ENCODE measurements at places on chromosomes 4 and X.

DNA sequence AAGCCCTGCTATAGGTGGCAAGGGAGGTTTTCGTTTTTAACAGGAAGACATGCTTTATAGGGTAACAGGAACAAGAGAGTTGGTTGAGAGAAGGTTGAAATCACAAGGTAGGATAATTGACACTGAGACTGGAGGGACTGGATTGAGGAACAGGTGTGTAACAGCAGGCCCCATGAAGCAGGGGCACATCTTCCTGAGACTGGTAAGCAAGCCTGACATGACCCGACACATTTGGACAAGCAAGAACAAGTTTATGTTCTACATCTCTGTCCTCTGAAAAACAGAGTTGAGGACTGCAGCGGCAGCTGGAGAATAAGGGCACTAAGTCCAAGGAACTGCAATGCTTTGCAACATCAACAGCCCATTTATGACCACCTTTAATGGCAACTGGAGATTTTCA is 5.2 kb downstream of the RPS4X start:
- no peak for DNase-seq

DNA sequence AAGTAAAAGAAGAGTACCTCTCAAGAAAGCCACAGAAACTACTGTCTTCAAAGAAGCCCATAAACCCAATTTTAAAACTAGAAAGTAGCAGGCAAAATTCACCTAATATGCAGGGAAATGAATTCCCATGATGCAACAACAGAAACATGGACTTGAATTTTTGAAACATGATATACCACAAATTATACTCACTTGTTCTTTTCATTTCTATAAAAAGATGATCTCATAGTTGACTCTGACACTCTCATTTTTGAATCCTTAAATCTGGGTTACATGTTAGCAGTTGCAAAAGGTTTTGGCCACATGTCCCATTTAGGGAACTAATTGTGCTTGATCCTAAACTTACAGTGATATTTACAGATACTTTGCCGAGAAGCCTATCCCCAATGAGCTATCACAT is 1130.8 kb downstream of the FAT4 start:
- no peak for DNase-seq

DNA sequence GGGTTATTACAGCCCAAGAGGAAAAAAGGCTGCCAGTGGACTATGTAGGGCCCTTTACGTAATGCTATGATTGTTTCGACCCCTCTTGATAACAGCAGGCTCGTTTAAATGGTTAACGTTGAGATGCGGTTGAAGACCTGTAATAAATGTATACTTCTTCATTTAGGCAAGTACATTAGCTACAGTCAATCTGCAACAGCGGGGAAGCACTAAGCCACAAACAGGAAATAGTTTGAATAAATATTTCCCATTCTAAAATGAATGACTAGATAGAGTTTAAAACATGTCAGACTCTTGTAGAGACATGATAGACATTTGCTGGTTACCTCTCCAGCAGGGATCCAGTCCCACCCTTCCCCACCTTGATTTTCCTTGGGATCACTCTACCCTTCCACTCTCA is 38.1 kb upstream of the STIM2 start:
- DNase-seq, result no peak

DNA sequence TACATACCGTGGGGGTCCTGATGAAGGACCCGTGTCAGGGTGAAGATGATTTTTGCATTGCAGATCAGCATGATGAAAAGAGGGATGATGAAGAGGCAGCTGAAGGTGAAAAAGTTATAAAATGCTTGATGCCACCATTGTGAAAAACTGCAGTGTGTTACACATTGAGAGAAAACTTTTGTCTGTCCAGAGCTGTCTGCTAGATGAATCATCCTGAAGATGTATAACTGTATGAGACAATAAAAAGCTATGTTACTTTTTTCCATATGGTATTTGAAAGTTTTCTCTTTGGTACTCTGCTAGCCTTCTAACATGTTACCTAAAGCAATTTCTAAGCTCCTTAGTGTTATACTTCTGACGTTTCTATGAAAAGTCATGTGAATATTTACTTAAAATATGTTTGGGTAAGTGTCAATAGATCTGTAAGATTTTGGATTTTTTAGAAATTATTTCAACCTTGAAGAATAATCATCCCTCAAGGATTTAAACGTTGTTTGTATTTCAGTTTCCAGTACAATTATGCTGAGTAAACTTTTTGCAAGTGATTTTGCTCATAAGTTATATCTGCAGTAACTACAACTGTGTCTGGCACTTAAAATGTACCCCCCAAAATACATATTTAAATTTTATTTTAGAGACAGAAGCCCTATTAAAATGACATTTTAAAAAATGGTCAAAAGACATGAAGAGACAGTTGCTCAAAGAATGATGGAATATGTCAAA is 9.5 kb downstream of the GNRHR start:
- no peak for DNase-seq

DNA sequence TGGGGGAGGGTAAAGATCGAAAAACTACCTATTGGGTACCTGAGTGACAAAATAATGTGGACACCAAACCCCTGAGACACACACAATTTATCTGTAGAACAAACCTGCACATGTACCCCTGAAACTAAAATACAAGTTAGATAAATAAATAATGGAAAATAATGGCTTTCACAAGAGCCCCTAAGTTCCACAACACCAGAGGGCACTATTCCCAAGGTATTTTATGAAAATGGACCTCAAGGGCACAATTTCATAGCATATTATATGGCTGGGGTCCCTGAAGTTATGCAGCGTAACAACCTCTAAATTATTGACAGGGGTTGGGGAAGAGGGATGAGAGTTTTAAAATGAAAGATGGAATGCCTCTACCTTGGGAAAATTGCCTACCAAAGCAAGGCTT is 81.3 kb upstream of the TMEM33 start:
- DNase-seq, result no peak

- DNase-seq, result no peak
Observed at GRCh38 chr4:139333046-139333445, 30.8 kb upstream of the NDUFC1 start.

GRCh38 chrX:3461397-3462165 is 115.1 kb upstream of the MXRA5 start:
- DNase-seq, result no peak

DNA sequence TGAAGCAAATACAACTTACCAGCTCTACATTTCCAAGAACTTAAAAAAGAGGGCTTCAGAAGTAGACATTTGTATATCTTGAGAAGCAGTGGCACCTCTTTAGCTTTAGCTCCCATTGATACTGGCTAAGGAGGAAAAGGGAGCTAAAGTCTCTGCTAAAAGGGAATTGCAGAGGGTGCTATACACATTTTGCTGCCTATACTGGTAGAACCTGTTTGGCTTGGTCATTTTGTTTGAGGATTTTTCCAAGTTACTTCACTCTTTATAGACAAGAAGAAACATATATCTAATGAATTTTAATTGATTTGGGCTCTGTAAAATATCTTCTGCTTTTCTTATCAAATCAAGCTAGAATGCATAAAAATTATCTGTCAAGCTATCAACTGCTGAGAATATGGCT is 11.8 kb downstream of the PAPSS1 start:
- no peak for DNase-seq

GRCh38 chr4:164926301-164926700 is 49.3 kb downstream of the APELA start:
- no peak for DNase-seq

DNA sequence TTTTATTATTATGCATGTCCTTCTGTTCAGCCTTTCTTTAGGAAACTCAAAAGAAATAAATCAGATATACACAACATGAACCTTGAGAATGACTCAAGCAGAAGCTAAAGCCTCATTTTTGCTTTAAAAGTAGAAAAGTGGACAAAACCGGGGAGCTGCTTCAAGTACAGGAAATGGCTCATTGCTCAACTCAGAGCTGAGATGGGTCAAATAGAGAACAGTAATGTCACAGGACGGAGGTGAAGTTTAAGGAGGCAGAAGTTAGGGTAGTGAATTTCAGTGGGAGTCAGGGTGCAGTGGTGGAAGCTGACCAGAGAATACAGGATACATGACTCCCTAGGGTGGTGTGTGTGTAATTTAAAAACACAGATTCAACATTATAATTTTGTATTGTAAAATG is 22.2 kb downstream of the PHKA2 start:
- no peak for DNase-seq

- no peak for DNase-seq
Observed at GRCh38 chr4:112312610-112313239, 15.6 kb downstream of the ALPK1 start.

GRCh38 chr4:40550948-40551462 is 78.7 kb downstream of the RBM47 start:
- DNase-seq, result no peak

DNA sequence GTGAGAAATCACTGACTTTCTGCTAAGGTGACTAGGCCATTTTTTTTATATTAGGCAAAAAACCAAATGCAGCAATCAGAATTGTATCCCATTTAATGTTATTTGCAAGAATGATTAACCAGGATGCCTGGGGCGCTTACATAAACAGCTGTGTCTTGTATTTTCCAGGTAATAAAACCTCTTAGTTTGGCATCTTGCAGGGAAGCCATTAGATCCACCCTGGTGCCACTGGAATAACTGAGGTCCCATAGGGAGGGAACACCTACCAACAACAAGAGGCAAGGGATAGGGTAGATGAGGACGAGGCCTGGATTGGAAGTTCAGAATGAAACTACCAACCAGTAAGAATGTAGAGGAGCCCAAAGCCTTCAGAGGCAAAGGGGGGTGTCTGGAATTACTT is 288.3 kb downstream of the ARHGAP24 start:
- no peak for DNase-seq

DNA sequence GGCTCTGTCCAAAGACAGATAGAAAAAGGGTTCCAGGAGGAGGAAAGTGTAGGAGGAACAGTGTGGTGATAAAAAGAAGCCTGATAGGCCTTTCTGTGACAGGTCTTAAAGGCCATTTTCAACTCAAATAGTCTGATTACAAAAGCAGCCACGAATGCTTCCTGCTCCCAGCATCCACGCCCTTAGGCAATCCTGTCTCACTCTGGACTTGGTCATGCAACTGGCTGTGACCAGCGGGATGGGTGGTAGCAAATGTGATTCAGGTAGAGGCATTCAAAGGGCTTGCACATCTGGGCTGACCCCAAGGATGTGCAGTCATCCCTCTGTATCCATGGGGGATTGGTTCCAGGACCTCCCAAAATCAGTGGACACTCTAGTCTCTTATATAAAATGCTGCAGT is 14.4 kb upstream of the SEPSECS start:
- DNase-seq, result no peak

DNA sequence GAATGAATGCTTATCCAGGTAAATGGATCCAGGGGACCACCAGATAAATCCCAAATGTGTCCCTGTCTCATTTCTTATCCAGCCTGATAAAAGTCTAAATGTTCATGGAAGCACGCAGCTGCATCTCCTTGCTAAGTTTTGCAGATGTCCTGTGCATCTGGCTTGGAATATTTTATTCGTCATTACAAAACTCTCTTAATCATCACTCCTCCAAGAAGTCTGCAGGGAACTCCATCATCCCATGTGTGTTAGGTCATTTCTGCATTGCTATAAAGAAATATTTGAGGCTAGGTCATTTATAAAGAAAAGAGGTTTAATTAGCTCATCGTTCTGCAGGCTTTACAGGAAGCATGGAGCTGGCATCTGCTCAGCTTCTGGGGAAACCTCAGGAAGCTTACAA is 297.2 kb downstream of the HS3ST1 start:
- DNase-seq, result no peak

GRCh38 chr4:41189666-41190065 is 24.7 kb downstream of the APBB2 start:
- DNase-seq, result no peak

- no peak for DNase-seq
Observed at GRCh38 chr4:72323227-72323626, 245.8 kb downstream of the ADAMTS3 start.

GRCh38 chr4:145132511-145133098 is 34.5 kb downstream of the ABCE1 start:
- DNase-seq, result no peak

GRCh38 chr4:24137671-24138601 is 248.1 kb upstream of the PPARGC1A start:
- no peak for DNase-seq

- DNase-seq, result no peak
Observed at GRCh38 chr4:4888695-4889094, 29.2 kb downstream of the MSX1 start.

DNA sequence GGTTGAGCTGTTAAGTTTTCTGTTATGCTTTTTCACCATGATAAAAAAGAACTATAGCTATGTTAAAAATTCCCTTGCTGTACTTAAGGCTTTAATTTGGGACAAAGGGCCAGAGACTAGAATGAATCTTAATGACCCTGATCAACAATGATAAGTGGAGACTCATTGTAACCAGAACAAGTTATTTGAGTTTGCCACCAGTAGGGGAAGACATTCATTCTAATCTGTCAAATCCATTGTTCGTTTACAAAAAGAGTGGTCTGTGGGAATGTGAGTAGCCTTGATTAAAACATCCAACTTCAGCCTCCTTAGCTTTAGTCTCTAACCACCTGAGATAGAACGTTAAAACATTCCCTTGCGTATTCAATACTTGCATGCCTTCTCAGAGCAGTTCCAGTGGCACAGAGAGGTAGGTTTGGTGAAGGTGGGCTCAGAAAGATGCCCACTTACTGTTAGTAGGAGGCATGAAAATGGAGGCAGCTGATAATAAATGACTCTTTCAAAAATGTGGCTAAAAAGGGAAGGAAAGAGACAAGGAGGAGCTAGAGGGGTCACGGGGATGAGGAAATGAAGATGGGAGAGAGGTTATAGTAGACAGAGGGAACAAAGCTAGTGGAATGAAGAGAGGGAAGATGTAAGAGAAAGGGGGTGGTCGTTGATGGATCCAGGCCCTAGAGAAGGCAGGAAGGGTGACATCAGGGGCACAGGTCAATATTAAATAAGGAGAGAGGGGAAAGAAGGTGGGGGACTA is 66.2 kb downstream of the EGF start:
- no peak for DNase-seq

DNA sequence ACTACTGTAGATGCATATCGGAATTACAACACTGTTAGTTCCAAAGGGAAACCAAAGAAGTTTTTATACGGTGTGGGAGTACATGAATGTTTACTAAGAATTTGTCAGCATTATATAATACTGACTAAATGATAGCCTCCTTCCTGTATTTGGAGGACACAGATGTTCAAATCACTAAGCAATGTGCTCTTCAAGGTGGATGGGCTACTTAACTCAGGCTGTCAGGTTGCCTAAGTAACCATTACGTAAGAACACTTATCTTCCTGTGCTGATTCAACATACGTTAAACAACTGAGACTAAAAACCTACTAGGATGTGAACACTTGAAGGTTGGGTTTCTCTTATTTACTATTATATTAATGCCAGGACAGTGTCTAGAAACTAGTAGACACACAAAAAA is 81.9 kb upstream of the HPGD start:
- DNase-seq, result no peak

GRCh38 chrX:149638860-149639259 is 7.3 kb upstream of the TMEM185A start:
- DNase-seq, result no peak

- no peak for DNase-seq
Observed at GRCh38 chrX:71195964-71196649, 26.9 kb upstream of the GJB1 start.

DNA sequence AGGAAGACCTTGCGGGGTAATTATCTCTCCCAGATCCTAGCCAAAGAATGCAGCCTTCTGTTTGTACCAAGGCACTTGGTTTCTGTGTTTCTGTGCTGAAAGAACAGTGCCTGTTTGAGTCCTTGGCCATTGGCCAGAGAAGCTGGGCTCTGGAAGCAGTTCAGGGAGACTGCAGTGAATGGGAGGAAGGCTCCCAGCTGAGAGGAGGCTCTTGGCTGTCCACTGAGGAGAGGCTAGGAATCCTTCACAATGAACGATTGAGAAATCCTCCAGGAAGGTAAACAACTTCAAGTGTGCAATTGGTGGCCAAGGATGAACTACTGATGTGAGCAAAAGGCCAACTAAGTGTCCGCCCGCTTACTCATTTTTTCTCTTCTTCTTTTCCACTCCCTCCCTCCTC is 61.3 kb downstream of the HS3ST1 start:
- no peak for DNase-seq
